ENCODE measurements at places on chromosomes 1 and 21. TPM values are rescaled to one million over a fixed set of nuclear protein-coding genes. Genes with fewer than 3 reads are reported as not detected.

Gene MAP3K7CL
- total RNA-seq = 84.6 TPM

Gene LRRC40
- total RNA-seq = 12.7 TPM

Gene CD53
- 38.3 TPM for total RNA-seq

- no peaks in the 10 kb centered on the region for H3K4me1 ChIP-seq
- no peaks in the 10 kb centered on the region for H3K36me3 ChIP-seq
- no peak overlapping the region for H3K4me3 ChIP-seq
- no peak overlapping the region for H3K27ac ChIP-seq
- DNase-seq = peak; percentile 58
Observed at GRCh38 chr1:65812065-65812464, 19.4 kb downstream of the PDE4B start.

DNA sequence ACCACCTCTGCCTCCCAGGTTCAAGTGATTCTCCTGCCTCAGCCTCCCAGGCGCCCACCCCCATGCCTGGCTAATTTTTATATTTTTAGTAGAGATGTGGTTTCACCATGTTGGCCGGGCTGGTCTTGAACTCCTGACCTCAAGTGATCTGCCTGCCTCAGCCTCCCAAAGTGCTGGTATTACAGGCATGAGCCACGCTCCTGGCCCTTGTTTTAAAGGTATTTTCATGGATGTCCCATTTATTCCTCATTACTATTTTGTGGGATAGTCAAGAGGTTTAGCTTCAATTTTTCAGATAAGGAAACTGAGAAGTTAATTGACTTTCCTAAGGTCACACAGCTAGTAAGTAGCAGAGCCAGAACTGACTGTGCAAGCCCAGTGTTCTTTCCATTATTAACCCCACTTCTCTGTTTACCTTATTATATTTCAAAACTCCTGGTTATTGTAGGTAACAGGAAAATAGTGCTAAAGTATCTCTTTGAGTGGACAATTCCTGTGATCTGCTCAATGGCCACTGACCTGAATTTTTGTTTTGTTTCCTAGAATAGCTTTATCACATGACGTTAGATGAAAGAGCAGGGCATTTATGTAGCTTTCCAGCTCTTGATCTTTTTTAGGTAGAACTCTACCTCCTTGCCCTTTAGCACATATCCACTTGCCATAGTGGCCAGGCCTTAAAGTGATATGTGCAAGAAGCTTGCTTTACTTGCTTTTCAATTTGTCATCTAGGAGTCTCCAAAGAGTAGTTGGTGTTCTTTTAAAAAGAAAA lies 13.6 kb downstream of the ZYG11B start:
- no peaks in the 10 kb centered on the region for H3K36me3 ChIP-seq
- DNase-seq = no peak
- H3K27me3 ChIP-seq = no peaks in the 10 kb centered on the region
- H3K4me3 ChIP-seq = no peak overlapping the region
- H3K4me1 ChIP-seq = no peaks in the 10 kb centered on the region
- H3K27ac ChIP-seq = no peak overlapping the region

- H3K27ac ChIP-seq = no peak overlapping the region
- no peaks in the 10 kb centered on the region for H3K36me3 ChIP-seq
- DNase-seq = peak; percentile 85
- H3K4me3 ChIP-seq = no peak overlapping the region
- H3K4me1 ChIP-seq = no peaks in the 10 kb centered on the region
- no peaks in the 10 kb centered on the region for H3K27me3 ChIP-seq
Observed at GRCh38 chr1:8987881-8988617, 38.2 kb downstream of the SLC2A7 start.

GRCh38 chr1:89711140-89711778 lies 78.3 kb downstream of the LRRC8C start:
- H3K4me1 ChIP-seq = no peaks in the 10 kb centered on the region
- no peak overlapping the region for H3K27ac ChIP-seq
- peaks cover 4% of the 10 kb centered on the region for H3K36me3 ChIP-seq
- no peak overlapping the region for H3K4me3 ChIP-seq
- no peaks in the 10 kb centered on the region for H3K27me3 ChIP-seq

DNA sequence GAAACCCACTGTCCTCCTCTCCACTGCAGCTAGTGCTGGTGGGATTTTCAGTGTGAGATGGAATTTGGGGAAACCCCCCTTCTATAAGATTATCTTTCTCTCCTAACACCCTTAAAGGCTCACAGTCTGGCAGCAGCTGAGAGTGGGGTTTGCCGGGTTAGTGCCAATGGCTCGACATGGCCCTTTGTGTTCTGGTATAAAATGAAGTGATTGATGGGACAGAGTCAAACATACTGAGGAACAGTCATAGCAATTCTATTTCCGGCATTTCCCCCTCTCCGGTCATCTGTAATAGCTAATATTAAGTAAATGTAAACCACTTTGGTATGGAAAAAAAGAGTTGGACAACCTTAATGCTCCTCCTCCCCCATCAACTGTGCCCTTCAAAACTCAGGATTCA lies 37.6 kb downstream of the TFF3 start:
- no peak for DNase-seq
- no peaks in the 10 kb centered on the region for H3K27me3 ChIP-seq

- no peaks in the 10 kb centered on the region for H3K27me3 ChIP-seq
- H3K36me3 ChIP-seq = no peaks in the 10 kb centered on the region
- peaks cover 7% of the 10 kb centered on the region for H3K4me1 ChIP-seq
- DNase-seq = no peak
- no peak overlapping the region for H3K27ac ChIP-seq
- no peak overlapping the region for H3K4me3 ChIP-seq
Observed at GRCh38 chr1:200671235-200671786, 1.6 kb upstream of the DDX59 start.

DNA sequence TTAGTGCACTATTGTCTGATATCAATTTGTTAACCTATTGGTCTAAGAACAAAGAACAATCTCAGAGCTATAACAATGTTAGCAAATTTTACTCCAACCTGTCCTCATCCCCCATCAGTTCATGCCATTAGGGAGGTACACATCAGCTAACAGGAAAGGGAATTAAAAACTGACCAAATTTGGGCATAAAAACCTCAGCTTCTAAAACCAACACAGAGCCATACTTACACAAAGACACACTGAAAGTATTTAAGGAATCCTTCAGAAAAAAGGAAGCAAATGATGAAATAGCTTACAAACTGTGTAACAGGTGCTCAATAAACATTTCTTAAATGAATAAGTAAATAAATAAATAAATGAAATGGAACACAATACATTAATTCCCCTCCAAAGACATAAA lies 89.2 kb downstream of the TTLL7 start:
- H3K27me3 ChIP-seq = no peaks in the 10 kb centered on the region
- H3K36me3 ChIP-seq = peaks cover 2% of the 10 kb centered on the region
- no peaks in the 10 kb centered on the region for H3K4me1 ChIP-seq
- no peak overlapping the region for H3K4me3 ChIP-seq
- no peak overlapping the region for H3K27ac ChIP-seq

Data from aorta (tissue), 5 donors.